ACHN (cell line): ENCODE measurements at places on chromosomes 2 and 18.

DNA sequence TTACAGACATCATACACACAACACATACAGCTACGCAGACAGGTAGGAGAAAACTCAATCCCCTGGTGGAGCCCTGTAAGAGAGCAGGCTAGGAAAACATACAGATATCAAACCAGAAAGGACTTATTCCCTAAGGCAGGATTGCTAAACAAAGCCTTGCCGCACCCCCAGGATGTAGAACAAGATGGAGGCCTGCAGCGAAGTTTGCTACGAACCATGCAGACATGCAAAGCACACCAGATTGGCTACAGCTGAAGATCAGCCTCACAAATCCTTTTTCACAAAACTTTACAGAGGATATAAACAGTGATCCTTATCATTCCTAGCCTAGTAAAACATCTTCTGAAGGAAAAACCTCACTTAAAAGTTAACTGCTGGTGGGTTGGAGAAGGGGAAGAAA is 28.3 kb downstream of the C18orf54 start:
- DNase-seq: no peak

DNA sequence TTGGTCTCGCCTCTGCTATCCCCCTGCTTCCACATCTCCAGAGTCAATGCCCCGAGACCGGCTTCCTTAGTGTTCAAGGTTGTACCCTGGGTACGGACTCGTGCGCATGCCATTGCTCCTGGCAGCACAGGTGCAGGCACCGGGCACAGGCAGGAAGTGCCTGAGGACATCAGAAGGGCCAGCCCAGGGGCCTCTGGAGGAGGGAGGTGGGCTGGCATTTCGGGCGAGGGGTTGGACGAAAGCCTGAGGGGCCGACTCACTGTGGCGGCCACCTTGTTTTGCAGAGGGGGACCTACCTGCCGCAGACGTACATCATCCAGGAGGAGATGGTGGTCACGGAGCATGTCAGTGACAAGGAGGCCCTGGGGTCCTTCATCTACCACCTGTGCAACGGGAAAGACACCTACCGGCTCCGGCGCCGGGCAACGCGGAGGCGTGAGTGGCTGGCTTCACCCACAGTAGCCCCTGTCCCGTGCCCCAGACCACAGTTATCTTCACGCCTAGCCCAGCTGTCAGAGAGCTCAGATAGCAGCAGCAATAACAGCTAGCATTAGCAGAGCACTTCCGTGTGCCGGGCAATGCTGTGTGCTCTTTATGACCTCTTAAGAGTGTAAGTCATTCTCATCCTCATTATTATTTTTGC is 12.5 kb downstream of the ITM2C start:
- DNase-seq: no peak

DNA sequence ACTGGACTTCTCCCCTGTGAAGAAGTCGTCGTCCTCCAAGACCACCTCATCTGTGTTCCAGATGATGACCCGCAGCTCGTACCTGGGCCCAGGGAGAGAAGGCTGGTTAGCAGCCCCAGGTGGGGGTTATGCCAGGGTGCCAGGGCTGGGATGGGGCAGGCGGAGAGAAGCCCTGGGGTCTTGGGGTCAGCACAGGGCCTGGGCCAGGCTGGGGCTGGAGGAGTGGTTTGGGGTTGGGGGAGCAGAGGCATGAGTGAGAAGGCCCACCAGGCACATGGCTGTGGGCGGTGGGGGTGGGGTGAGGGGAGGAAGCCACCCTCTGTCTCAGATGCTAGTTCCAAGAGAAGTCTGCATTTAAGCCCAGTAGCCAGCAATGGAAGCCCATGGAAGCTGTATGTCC is 15.8 kb downstream of the OTOF start:
- DNase-seq: no peak

- DNase-seq: no peak
These were observed 77.2 kb upstream of the HPCAL1 start for GRCh38 chr2:10225291-10226037.

- DNase-seq: no peak
These were observed 17.8 kb upstream of the DGKD start for GRCh38 chr2:233336541-233336940.

DNA sequence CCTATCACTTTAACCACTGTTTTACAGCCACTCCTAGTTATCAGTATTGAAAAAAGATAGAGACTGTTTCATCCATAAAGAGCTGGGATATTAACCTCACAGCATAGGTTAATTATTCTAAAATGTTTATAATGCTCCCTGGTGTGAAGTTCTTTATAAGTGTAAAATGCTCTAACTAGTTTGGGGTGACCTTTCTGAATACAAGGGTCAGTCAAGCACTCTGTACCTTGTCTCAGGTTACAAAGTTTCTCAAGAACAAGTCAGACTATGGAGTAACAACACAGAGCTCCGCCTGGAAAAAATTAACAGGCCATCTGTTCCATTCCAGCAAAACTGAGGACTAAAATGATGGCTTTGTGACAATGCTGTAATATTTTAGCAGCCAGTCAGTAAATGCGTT is 107.4 kb downstream of the NOL4 start:
- DNase-seq: no peak

GRCh38 chr2:83006961-83007360 is 1452.1 kb downstream of the SUCLG1 start:
- no peak for DNase-seq
